ENCODE measurements at places on chromosomes 12 and 14.

DNA sequence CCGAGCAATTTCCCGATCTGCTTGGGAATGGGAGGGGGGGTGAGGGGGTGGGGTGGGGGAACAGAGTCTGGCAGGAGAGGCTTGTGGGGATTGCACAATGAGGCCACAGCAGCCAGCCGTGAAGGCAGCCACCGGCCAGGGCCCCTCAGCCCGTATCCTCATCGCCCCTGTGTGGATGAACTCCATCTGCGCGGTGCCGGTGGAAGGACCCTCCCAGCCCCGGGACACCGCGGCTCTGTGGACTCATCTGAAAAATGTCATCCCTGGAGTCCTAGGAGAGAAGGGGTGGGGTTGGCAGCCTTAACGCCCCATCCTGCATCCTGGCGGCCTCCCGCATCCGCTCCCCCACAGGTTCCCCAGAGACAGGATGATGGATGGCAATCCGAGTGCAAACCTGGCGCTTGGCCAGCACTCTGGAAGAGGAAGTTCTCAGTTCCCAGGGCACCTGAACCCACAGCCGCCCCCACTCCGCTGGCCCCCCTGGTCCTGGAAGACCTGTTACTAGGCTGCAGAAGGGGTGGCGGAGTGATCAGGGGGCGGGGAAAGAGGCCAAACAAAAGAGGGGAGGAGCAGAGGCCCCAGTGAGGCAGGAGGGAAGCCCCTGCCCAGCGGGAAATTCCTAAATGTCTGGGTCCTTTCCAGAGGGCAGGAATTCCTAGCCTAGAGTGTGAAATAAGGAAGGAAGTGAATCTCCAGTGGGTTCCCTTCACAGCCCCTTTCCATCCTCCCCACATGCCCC, 1.2 kb upstream of the TNFAIP2 start:
- ATAC-seq = no peak

- ATAC-seq = no peak
Measured at GRCh38 chr12:41254004-41254914, 66.1 kb downstream of the PDZRN4 start.

GRCh38 chr14:99460793-99461192, 19.9 kb downstream of the SETD3 start:
- no peak for ATAC-seq

DNA sequence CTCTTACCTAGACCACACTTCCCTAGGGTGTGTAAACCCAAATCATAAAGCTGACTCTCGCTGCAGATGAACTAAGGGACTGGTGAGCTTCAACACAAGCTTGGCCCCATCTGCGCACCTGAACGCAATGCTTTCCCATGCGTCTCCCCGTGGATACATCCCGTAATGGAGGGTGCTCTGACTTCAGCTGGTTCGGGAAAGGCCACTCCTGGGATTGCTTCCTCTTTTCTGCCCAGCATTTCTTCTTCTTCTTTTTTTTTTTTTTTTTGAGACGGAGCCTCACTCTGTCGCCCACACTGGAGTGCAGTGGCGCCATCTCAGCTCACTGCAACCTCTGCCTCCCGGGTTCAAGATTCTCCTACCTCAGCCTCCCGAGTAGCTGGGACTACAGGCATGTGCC, 27.7 kb upstream of the ETFBKMT start:
- no peak for ATAC-seq

DNA sequence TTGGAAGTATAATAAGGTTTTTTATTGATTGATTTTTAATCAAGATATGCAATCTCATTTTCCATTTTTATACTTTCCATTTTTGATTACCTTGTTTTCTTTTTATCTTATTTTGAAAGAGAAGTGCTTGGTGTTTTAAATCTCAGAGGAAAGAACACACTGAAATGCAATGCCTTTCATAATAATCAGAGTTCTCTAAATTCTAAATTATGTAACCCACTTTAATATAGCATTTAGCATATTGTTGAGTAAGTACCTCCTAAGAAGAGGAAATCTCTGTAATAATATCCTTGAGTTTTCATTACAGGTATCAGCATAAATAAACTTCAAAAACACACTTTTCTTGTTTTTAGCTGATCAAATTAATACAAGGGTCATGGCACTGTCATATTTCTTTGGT, 96.9 kb downstream of the GTF2A1 start:
- ATAC-seq = no peak

DNA sequence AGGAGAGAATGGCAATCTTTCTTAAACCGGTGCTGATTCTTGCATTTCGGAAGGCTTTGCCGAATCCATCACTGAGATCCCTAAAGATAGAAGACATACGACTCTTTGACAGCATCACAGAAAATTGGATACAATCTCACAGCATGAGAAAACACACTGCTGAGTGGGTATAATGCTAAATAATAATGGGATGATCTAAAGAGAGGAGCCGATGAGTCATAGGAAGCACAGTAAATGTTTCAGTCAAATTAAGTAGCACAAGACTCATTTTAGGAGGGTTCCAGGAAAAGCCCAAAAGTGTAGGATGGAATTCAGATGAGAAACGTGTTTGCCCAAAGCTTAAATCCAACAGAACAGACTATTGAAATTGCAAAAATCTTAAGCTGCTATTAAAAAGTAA, 81.7 kb downstream of the CPNE8 start:
- no peak for ATAC-seq

- no peak for ATAC-seq
Measured at GRCh38 chr12:120010661-120011230, 21.7 kb downstream of the BICDL1 start.

DNA sequence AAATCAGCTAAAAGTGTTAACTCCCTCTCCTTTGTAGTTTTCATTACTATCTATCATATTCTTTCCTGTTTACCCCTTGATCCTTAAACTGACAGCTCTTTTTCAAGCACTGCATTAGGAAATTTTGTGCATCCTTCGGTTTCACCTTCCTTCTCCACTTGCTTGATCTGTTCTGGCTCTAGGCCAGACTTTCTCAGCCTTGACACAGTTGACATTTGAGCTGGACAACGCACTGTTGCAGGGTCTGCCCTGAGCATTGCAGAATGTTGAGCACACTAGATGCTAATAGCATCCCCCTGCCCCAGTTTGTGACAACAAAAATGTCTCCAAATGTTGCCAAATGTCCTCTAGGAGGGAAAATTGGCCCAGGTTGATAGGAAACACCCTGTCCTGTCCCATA, 75.4 kb upstream of the KCNJ8 start:
- ATAC-seq = no peak

DNA sequence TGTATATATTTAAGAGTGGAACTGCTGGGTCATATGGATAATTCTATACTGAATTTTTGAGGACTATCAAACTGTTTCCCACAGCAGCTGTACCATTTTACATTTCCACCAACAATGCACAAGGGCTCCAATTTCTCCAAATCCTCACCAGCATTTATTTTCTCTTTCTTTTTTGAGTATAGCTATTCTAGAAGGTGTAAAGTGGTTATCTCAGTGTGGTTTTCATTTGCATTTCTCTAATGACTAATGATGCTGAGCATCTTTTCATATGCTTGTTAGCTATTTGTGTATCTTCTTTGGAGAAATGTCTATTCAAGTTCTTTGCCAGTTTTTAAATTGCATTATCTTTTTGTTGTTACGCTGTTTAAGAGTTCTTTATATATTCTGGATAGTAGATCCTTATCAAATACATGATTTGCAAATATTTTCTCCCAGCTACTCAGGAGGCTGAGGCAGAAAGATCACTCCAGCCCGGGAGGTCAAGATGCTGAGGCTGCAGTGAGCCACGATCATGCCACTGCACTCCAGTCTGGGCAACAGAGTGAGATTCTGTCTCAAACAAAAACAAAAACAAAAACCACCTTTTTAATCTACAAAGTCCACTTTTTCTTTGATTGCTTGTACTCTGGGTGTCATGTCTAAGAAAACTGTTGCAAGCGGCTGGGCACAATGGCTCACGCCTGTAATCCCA, 32.8 kb downstream of the GTF2A1 start:
- ATAC-seq = peak; percentile 75

- ATAC-seq = no peak
Measured at GRCh38 chr12:95642583-95642982, 91.3 kb upstream of the USP44 start.

DNA sequence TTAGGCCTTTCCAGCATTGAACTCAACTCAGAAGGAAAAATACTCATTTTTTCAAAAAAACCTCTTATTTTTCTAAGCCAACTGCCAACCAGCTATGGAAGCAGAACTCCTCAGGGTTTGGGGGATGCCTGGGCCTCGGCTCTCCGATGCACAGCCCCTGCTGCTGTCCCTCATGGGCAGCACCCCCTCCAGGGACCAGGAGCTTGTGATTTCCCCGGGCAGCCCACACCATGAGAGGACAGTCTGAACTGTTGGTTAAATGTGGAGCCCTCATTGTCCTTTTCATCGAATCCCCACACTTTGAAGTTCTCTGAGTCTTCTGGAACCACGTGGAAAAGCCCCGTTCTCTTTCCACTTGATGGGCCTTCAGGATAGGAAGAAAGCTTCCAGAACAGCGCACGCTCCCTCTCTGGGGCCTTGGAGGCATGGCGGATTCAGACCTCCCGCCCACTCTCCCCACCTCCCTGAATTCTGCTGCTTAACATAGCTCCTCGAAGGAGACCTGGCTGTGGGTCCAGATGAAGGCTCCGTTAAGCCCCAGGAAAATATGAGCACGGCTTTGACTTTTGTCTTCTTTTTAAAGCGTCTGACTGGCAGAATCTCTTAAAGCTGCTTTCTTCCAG, 156.6 kb downstream of the CALM1 start:
- no peak for ATAC-seq

- ATAC-seq = no peak
Measured at GRCh38 chr12:67721248-67721647, 72.7 kb downstream of the DYRK2 start.

DNA sequence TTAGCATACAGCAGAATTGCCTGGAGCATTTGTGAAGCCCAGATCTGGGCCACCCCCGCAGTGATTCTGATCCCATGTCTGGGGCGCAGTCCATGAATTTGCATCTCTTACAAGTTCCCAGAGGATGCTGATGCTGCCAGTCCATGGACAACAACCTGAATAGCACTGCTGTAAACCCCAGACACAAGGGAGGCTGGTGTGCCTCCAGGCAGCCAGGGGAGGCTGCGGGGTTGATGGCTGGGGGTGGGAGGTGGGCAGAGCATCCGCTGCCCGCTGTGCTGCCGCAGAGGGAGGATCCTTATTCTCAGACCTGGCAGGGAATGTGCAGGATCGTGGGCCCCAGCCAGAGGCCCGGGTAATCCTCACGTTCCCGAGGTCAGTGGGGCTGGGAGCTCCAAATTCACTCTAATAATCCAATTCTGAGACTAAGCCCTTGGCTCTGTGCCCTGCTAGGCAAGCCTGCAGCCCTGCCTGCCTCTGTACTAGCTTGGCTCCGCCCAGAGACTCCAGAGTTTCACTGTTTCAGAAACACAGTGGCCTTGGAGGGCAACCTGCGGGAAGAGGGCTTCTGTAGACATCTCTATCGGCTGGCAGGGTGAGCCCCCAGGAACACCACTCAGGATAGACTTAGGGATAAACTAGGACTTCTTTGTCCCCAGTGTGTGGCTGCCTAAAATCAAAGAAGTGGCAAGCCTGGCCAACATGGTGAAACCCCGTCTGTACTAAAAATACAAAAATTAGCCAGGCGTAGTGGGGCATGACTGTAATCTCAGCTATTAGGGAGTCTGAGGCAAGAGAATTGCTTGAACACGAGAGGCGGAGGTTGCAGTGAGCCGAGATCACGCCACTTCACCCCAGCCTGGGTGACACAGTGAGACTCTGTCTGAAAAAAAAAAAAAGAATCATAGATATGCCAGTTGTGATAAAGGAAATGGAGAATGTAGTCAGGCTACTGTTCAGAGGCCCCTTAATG, 17.8 kb upstream of the MLEC start:
- ATAC-seq = no peak

- no peak for ATAC-seq
Measured at GRCh38 chr14:28461389-28461788, 305.2 kb upstream of the FOXG1 start.

- no peak for ATAC-seq
Measured at GRCh38 chr12:111574797-111575443, 24.2 kb downstream of the ATXN2 start.

GRCh38 chr14:62957562-62957961, 87.7 kb downstream of the KCNH5 start:
- ATAC-seq = no peak

GRCh38 chr14:64673748-64674147, 30.5 kb upstream of the PLEKHG3 start:
- ATAC-seq = peak; percentile 27

- ATAC-seq = no peak
Measured at GRCh38 chr14:37985826-37986470, 221.8 kb upstream of the SSTR1 start.

DNA sequence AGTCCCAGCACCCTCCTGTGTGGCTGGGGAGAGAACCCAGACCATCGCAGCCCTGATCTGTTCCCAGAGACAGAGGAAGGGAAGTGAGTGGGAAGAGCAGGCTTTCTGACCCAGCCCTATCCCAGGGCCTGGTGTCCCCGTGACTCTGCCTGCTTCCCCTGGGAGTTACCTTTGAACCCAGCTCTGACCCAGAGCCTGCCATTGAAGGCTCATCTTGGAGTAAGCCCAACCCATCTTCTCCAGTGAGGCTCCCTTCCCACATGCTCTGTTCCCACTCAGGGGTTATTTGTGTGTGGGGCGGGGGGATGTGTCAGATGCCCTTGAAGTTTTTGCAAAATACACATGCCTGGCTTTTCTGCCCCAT, 6.0 kb downstream of the TMEM63C start:
- no peak for ATAC-seq

DNA sequence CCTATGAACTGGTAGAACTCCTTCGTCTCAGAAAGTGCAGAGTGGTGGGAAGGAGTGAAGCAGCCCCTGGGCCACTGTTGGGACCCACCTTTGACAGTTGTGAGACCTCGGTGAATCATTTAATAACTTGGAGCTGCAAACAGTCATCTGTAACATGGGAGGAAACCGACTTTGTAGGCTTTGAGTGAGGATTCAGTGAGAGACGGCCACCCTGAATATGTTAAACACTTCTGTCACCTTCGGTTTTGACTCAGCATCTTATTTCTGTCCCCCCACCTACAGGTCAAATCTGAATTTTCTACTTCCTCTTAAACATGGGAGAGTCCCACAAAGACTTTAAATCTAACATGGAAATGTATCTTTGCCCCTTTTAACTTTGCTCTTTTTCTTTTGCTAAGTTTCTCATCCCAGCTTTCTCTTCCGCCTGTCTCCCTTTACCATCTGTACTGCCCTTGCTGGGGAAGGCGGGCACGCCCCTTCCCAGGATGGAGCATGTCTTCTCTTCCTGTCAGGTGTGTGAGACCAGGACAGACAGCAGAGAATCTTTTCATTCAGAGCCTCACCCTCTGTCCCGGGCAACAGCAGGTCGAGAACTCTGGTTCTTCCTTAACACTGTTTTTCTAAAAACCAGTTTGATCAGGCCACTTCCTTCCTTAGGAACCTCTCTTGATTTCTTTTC, 37.1 kb downstream of the ZC3H14 start:
- peak; percentile 96 for ATAC-seq

All from activated CD4-positive, CD25-positive, alpha-beta regulatory T cell treated with anti-CD3 and anti-CD28 coated beads, Interleukin-2, amount 50 U/mL, for 24 hours (primary cell).